ENCODE measurements at places on chromosomes 12 and 14.

DNA sequence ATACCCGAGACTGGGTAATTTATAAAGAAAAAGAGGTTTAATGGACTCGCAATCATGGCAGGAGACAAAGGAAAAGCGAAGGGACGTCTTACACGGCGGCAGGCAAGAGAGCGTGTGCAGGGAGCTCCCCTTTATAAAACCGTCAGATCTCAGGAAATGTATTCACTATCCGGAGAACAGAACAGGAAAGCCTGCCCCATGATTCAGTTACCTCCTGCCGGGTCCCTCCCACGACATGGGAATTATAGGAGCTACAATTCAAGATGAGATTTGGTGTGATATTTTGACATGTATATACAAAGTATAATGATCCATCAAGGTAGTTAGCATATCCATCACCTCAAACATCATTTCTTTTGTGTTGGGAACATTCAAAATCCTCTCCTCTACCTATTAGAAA, 2.3 kb upstream of the CDCA4 start:
- no peak for DNase-seq

DNA sequence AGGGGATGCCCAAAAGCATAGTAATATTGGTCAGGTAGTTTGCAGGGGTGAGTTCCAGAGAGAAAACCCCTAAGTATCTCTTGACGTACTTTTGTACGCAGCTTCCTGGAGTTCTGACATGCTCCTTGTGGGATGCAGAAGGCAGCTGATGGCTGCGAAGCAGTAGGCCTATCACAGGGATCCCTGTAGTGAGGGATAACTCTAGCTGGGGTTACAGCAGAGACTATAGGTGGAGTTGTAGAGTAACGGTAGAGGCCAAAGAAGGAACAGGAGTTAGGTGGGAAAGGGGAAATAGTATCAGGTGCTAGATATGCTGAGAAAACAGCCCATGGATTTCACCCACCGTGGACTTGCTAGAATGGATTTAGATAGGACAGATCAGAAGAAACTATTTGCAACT, 37.3 kb downstream of the MGST1 start:
- DNase-seq, result no peak

- DNase-seq, result no peak
Measured at GRCh38 chr12:30757316-30757715, 2.6 kb upstream of the CAPRIN2 start.

DNA sequence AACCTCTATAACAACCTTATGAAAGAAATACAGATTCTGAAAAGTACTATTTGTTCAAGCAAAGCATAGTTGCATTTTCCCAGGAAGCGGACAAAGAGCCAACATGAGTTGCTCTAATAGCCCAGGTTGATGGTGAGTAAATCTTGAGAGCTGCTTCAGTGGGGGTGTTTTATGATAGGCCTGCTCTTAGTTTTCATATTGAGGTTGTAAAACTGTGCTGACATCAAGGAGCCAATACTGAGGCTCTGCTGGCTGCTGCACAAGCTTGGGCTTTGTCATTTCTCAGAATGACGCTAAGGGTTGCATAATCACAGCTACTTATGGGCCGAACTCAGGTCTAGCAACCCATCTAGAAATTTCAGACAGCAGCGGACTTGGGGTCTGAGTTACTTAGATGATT, 11.5 kb downstream of the TBC1D30 start:
- DNase-seq, result no peak

GRCh38 chr12:43636725-43637463, 84.9 kb upstream of the ADAMTS20 start:
- no peak for DNase-seq

DNA sequence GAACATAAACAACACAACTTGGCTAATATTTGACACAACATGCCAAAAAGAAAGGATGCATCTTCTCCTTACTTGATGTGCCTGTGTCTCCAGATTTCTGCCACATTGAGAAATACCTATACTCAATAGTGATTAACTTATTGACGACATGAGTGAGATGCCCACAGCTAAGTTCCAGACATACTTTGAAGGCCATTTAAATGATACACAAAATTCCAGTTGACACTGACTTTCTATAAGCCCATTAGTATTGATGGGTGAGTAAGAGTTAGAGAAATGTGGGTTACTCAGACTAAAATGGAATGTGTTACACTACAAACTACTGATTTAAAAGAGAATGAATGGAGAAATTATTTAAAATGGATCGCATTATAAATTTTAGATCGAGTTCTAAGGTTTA, 838.2 kb upstream of the MGAT4C start:
- DNase-seq, result no peak

DNA sequence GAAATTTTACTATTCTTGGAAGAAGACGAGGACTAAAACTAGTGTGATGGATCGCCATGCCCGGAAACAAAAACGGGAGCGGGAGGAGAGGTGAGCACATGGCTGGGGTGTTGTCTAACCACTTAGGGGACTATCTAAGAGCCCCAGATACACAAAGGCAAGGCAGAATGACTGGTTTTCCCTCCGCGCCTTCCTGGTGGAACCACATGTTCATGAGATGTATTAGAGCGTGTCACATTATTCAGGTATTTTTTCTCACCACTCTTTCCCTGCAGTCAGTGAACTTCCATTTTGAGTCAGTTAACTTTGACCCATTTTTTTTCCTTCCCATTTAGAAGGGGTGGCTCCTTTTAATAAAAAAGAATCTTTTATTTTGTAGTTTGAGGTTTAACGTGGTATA, 68.8 kb upstream of the TRAF3 start:
- DNase-seq, result no peak

DNA sequence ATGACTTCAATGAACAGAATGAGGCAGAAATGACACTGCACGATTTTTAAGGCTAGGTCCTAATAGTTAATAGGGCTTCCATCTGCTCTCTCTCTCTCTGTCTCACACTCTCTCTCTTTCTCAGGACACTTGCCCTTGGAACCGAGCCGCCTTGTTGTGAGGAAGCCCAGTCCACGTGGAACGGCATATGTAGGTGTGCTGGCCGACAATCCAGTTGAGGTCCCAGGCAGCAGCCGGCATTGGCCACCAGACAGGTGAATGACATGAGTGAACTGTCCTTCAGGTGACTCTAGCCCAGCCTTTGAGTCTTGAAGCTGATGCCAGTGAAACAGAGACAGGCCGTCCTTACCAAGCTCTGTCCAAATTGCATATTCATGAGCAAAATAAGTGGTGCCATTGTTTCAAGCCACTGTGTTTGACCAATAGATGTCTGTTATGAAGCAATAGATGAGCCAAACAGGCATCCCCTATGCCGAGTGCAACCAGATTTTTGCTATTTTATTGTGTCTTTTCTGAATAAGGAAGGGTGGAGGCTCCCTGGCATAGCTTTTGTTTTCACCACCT, 217.5 kb upstream of the LHX5 start:
- no peak for DNase-seq

DNA sequence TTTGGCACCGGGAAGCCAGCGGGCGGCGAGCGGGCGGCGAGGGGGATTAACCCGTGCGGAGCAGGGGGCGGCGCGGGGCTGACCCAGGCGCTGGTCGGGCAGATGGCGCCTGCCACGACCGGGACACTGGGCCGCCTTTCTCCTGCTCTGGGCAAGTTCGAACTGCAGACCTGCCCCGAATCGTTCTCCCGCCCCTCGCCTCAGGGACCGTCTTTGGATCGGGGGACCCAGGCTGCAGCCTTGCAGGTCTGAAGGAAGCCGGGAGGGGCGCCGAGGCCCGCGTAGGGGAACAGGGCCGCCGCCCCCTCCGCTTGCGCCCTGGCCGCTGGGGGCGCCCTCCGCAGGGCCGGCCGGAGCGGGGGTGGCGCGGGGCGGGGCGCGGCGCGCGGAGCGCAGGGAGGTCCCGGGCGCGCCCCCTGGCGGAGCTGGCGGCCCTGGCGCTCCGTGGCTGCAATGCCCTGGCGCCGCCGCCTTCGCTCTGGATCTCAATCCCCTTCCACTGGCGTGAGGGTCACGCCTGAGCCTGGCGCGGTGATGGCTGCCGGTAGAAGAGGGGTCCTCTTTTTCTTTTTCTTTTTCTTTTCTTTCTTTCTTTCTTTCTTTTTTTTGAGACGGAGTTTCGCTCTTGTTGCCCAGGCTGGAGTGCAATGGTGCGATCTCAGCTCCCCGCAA, 449 bp upstream of the LTBP2 start:
- DNase-seq, result peak; percentile 95

DNA sequence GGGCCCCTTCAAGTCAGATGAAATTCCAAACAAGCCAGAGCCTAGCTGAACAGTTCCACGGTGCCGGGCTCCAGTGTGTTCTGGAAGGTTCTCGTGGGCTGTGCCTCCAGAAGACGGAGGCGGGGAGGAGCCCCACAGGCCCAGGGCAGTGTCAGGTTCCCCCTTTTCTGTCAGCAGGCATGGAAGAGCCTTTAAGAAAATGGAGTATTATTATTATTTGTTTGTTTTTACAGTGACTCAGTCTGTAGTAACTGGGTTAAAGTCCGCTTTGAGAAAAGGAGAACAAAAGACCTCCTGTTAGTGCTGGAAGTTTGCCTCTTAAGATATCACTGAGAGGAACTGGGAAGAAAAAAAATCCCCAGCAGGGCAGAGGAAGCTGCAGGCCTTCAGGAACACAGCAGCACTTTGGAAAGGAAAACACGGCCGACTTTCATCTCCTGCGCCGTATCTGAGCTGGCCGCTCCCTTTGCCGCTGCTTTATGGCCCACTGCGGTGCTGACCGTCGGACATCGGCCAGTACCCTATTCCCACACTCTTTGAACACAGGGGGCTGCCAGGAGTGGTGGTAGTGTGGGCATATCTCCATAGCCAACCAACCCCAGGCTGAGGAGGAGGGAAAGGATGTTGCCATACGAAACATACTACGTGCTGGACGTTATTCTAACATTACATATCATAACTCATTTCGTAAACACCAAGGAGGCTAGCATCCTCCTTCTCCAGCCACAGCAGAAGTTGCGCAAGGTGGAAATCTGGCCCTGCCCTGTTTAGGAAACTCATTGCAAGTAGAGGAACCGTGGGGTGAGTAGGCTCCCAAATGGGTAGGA, 194.0 kb downstream of the ZFP36L1 start:
- DNase-seq, result no peak

GRCh38 chr12:120971299-120972180, 6.8 kb upstream of the HNF1A start:
- peak; percentile 51 for DNase-seq

- no peak for DNase-seq
Measured at GRCh38 chr12:9646794-9647781, 22.4 kb upstream of the CLEC2D start.
